Activated CD8-positive, alpha-beta memory T cell treated with anti-CD3 and anti-CD28 coated beads for 4 hours (primary cell): ENCODE measurements at places on chromosomes 5 and 9.

DNA sequence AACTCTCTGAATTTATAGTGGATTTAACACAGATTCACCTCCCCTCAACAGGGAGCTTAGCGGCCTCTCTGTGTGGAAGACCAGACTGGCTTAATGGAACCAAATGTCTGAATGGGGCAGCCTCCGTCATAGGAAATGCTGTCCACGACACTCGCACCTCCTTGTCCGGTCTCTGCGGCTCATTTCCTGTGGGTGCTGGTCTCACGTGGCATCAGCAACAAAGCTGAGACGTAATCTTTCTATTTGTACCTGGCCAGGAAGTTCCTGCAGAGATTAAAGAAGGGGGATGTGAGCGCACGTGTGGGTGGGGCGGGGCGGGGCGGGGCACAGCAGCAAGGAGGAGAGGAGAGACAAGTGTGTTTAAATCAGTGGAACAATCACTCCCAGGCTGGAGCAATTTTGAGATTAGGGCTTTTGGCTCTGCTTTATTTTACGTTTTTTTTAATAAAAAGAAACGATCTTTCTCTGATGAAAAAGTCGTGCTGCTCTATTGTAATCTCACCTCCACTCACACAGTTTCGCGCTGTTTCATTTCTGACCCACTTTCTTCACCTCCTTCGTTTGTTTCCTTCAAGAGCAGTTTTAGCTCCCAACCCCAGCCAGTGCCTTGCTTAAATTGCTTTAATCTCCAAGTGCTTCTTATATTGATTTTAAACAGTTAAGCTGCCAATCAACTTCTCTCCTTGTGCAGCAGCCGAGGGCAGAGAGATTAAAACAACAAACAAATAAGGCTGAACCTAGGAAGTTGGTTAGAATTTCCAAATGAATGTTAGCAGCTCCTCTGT lies 132.2 kb upstream of the ASTN2 start:
- no peak for DNase-seq

GRCh38 chr5:141822144-141822543 lies 56.1 kb downstream of the PCDH1 start:
- no peak for DNase-seq

DNA sequence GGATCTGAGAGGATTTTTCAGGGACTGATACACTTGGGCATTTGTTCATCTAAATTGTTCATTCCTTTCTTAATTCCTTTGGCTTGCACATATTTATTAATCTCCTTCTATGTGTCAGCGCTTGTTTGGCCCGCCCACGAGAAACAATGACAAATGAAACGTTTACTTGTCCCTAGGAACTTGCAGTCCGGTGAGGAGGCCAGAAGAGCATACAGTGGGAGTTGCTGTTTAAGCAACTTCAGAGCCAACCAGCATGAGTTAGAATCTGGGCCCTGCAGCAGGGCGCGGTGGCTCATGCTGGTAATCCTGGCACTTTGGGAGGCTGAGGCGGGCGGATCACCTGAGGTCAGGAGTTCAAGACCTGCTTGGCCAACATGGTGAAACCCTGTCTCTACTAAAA lies 18.8 kb downstream of the FBXL7 start:
- DNase-seq = no peak

DNA sequence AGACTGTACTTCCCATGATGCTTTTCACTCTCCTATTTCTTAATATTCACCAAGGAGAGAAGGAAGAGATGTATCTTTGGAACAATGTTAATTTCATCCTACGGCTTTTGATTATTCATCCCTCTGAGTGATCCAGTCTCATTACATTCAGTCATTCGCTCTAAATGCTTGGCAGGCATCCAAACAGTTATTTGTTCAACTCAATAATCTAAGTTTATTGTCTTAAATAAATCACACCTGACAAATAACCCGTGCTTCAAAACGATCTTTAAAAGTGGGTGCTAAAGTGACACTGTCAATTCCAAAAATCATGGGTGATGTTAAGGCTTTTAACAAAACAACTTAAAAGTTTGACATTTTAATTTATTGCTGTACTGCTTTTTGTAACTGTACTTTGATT lies 233.1 kb downstream of the RASEF start:
- DNase-seq = no peak

GRCh38 chr5:168925160-168925559 lies 346.0 kb upstream of the PANK3 start:
- no peak for DNase-seq

GRCh38 chr9:121888438-121888775 lies 204.7 kb downstream of the TTLL11 start:
- DNase-seq = no peak

DNA sequence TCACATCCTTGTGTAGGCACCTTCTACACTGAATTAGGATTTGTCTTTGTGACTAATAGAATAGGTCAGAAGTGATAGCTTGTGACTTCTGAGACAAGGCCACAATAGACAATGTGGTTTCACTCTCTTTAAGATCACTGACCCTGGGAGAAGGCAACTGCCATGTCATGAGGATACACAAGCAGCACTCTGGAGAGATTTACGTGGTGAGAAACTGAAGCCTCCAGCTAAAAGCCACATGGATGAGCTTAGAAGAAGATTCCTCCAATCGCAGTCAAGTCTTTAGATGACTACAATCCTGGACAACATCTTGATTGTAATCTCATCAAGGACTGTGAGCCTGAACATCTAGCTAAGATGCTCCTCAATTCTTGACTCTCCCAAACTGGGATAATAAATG lies 206.6 kb downstream of the ESM1 start:
- no peak for DNase-seq

DNA sequence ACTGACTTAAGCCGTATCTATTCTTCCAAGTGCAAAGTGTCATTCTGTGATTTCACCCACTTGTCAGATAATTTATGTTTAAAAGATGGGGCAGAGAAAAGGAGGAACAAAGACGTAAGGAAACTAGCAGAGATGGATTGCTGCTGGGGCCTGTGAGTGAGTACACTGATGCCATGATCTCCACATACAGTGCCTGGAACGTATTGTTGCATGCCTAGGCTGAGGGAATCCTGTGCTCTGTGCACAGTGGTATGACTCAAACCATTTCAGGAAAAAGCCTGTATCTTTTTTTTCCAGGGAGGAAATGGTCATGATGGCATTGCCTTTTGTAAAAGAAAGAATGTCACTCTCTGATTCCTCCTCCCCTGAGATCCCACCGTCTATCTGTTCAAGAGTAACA lies 359.5 kb upstream of the ADAMTS16 start:
- no peak for DNase-seq

GRCh38 chr5:172958331-172959046 lies 735 bp upstream of the RPL26L1 start:
- peak; percentile 45 for DNase-seq

DNA sequence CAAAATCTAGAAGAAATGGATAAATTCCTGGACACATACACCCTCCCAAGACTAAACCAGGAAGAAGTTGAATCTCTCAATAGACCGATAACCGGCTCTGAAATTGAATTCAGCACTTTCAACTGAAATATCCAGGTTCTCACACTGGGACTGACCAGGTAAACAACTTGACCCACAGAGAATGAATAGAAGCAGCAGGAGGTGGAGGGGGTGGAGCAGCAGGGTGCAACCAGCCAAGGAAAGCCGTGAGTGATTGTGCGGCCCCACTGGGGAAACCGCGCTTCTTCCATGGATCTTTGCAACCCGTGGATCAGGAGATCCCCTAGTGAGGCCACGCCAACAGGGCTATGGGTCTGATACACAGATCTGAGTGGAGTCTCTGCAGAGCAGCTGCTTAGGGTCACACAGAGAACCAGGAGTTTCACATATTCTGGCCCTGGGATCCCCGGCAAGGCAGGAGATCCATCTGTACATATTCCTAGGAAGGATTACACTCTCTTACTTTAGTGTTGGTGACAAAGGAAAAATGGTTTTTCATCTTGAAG lies 181.5 kb downstream of the SLCO4C1 start:
- no peak for DNase-seq

DNA sequence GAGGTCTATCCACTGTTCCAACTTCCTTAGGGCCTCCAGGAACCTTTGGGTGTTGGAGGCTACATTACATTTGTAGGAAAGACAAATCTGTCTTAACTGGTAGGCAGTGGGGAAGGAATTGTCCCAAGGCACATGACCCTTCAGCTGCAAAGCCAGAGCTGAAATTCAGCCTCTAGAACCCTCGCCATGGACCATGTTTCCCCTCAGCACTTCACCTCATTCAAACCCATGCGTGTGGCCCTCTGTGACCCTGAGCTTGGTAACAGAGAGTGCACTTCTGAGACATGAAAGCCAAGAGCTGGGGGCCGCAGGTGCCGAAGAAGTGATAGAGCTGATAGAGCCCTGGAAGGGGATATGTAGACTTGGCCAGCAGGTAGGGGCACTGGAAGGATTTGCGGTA lies 17.2 kb downstream of the TNFSF8 start:
- DNase-seq = no peak

- DNase-seq = peak; percentile 98
Measured at GRCh38 chr9:83979812-83980394, at the start of gene HNRNPK. TSS of gene HNRNPK (minus strand) at chr9:83980215. CDS start at chr9:83978252, 1,963 bp downstream.

DNA sequence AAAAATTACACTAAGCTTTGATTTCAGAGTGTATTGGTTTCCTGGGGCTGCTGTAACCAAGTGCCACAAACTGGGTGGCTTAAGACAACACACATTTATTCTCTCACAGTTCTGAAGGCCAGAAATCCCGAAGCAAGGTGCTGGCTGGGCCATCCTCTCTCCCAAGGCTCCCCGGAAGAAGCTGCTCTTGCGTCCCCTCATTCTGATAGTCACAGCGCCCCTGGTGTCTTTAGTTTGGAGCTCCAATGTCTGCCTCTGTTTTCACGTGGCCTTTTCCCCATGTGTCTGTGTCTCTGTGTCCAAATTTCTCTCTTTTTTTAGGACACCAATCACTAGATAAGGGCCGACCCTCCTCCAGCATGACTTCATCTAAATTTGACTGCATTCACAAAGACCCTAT lies 56.7 kb downstream of the ROPN1L start:
- no peak for DNase-seq

GRCh38 chr5:146173597-146173996 lies 8.9 kb downstream of the LARS1 start:
- no peak for DNase-seq

GRCh38 chr5:142934051-142934762 lies 164.0 kb downstream of the ARHGAP26 start:
- no peak for DNase-seq

GRCh38 chr5:22319798-22320197 lies 533.3 kb downstream of the CDH12 start:
- no peak for DNase-seq

DNA sequence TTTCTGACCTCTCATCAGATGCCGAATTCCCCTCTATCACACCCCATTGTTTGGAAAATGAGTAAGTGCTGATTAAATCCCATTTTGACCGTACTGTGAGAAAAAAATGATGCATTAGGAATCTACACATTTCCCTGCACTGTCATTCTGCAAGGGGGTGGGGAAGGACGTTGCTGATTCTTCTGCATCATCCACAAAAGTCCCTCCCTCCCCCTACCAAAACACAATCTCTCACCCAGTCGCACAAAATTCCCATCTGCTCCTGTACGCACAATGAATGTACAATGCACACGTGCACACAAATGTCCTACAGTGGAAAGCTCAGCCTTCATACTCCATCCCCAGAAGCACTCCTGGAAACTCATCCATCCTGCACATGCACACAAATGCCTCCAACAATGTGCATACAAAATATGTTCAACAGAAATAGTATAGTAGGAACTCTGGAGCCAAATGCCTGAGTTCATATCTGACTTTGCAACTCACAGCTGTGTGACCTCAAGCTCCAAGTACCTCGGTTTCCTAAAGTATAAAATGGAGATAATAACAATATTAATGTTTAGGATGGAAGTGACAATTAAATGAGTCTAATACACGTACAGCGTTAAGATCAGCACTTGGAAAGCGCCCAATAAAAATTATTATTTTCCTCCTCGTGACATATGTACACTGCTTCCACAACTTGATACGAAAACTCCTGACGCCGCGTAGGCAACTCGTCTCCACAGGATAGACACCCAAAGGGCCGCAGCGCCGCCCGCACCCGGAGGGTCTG lies 809 bp downstream of the TNIP1 start:
- no peak for DNase-seq

- no peak for DNase-seq
Measured at GRCh38 chr9:83639266-83639665, 16.3 kb downstream of the IDNK start.

GRCh38 chr5:35678661-35679060 lies 61.0 kb downstream of the SPEF2 start:
- DNase-seq = no peak

DNA sequence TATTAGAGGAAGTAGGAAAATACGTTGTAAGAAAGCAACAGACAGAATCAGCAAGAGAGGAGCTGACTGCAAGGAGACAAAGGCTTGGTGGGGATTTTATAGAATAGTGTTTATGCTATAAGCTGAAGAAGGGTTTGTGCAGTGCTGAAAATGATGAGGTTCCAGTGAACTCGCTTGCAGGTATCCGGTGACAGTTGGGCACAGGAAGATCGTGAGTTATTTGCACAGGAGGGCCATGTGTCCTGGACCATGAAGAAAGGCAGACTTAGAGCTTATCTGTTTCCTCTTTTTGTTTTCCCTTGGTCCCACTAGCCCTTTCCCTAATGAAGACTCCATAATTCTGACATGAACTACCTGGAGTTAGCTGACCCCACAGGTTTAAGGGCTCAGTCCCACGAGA lies 61.4 kb downstream of the NXNL2 start:
- DNase-seq = no peak

GRCh38 chr5:40653221-40654022 lies 26.3 kb upstream of the PTGER4 start:
- DNase-seq = no peak

DNA sequence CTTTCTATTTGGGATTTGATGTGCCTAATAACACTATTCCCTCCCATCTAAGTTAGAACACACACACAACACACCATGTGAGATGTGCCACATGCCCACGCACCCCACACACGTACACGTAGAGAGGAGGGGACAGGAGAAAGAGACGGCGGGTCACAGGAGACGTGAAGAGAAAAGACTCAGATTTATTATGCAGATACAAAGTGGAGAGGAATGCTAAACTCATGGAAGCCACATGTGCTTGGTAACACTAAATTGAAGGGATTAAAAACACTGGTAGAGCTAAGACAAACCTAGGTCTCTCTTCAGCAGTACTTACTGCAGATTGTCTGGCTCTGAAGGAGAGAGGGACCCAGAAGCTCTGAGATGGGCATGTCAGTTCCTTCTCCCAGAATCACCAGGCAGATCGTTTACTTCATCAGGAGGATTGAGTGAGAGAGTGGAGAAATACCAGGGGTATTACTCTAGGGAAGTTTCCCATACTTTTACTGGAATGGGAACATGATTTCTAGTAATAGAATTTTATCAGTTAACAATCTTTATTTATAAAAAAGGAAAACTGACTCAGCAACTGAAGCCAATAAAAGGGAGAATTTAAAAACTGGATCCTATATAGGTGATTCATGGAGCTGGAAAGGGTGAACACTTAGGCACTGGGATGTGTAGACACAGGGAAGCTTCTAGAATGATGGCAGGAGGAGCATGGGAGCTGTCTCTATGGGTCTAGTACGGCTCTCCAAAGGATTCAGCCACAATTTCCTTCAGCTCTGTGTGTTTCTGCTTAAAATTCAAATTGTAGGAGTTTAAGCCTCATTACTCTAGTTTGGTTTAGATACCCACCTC lies 139.4 kb downstream of the MACIR start:
- no peak for DNase-seq

- no peak for DNase-seq
Measured at GRCh38 chr5:73525606-73526203, 27.5 kb downstream of the BTF3 start.
